ENCODE measurements at places on chromosomes 5 and 9.

DNA sequence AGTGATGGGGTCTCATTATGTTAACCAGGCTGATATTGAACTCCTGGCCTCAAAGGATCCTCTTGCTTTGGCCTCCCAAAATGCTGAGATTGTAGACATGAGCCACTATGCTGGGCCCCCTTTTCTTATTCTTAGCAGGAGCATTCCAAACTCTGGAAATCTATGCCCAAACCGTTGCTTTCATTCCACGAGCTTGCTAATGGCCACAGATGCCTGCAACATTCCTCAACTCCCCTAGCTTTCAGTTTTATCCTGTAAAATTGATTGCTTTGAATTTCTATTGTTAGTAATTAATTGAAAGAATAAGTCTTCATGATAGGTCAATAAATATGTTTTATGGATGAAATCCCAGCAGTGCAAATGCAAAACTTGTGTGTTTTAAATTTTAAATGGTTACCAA lies 564.8 kb upstream of the WWC1 start:
- H3K27ac ChIP-seq = no peak overlapping the region
- H3K27me3 ChIP-seq = no peaks in the 10 kb centered on the region
- DNase-seq = no peak
- H3K36me3 ChIP-seq = no peaks in the 10 kb centered on the region
- H3K4me1 ChIP-seq = peaks cover 11% of the 10 kb centered on the region
- no peak overlapping the region for H3K4me3 ChIP-seq

GRCh38 chr5:135829179-135829578 lies 5.3 kb upstream of the SLC25A48 start:
- H3K4me3 ChIP-seq = no peak overlapping the region
- no peak for DNase-seq
- H3K27ac ChIP-seq = no peak overlapping the region
- peaks cover 3% of the 10 kb centered on the region for H3K36me3 ChIP-seq

DNA sequence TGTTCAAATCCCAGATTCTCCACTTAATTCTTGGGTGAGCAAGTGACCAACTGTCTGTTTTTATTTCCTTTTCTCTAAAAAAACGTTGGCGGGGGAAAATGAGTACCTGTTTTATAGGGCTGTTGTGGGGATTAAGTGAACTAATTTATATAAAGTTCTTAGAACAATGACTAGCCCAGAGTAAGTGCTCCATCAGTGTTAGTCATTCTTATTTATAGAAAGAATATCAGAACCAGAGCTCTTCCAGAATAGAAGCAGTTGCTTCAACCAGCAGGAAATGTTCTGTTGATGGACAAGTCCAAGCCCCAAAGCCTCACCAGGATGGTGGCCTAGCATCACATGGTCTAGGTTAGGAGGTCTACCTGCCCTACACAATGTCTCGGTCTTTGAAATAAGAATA lies 379.2 kb downstream of the ACTL7B start:
- no peak overlapping the region for H3K27ac ChIP-seq
- no peak overlapping the region for H3K4me3 ChIP-seq
- no peak for DNase-seq
- H3K4me1 ChIP-seq = peaks cover 12% of the 10 kb centered on the region
- H3K36me3 ChIP-seq = no peaks in the 10 kb centered on the region

- H3K27me3 ChIP-seq = no peaks in the 10 kb centered on the region
- no peak overlapping the region for H3K4me3 ChIP-seq
- no peaks in the 10 kb centered on the region for H3K36me3 ChIP-seq
- H3K27ac ChIP-seq = peak overlapping the region; percentile 37
- DNase-seq = no peak
These were observed 75.2 kb upstream of the RASGRF2 start for GRCh38 chr5:80884929-80885328.

DNA sequence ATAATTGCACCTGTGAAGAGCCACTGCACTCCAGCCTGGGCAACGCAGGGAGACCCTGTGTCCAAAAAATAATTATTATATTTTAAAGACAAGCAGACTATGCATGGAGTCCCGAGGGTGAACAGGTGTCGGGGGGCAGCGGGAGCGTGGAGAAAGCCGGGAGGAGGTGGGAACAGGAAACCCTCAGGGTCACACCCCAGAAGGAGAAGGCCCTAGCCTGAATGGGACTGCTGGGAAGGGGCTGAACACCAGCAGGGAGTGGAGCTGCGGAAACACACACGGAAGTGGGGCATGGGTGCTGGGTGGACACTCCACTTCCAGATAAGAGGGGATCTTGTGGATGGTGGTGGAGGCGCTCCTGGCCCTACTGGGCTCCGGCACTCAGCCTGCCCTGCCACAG lies 12.8 kb downstream of the SURF6 start:
- no peak overlapping the region for H3K27ac ChIP-seq
- H3K36me3 ChIP-seq = peaks cover 3% of the 10 kb centered on the region
- H3K4me3 ChIP-seq = no peak overlapping the region
- peaks cover 36% of the 10 kb centered on the region for H3K27me3 ChIP-seq
- H3K4me1 ChIP-seq = no peaks in the 10 kb centered on the region
- DNase-seq = no peak

DNA sequence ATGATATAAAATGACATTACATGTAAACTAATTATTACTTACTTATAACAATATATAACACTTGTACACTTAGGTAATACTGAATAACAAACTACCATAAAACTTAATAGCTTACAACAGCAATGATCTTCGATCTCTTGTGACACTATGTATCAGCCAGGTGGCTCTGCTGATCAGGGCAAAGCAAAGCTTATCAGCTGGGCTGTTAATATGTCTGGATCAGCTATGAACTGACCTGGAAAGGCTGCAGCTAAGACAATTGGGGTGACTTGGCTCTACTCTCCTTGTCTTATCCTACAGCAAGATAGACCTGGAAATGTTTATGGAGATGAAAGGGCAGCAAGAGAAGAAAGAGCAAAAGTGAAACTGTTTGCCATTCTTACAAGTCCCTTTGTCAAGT lies 511.3 kb downstream of the TLR4 start:
- H3K4me3 ChIP-seq = no peak overlapping the region
- H3K36me3 ChIP-seq = no peaks in the 10 kb centered on the region
- no peaks in the 10 kb centered on the region for H3K4me1 ChIP-seq

DNA sequence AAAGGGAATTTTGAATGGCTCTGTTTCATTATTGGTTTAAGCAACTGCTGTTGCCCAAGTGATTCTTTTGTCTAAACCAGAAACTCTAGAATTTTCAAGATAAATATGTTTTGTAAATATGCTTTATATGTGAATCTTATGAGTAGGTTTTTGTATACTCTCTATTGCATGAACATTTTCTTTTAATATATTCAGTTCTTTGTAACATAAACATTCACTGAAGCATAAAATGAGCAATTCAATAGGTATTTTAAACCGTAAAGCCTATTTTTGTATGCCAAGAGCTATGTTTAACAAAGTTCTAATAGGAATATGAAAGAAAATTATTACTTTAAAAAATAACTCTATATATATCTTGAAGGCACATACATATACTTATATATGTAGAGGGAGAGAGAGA lies 293.1 kb downstream of the PSAT1 start:
- no peak for DNase-seq
- H3K27ac ChIP-seq = no peak overlapping the region
- H3K27me3 ChIP-seq = peaks cover 8% of the 10 kb centered on the region
- no peaks in the 10 kb centered on the region for H3K36me3 ChIP-seq
- no peaks in the 10 kb centered on the region for H3K4me1 ChIP-seq
- no peak overlapping the region for H3K4me3 ChIP-seq

DNA sequence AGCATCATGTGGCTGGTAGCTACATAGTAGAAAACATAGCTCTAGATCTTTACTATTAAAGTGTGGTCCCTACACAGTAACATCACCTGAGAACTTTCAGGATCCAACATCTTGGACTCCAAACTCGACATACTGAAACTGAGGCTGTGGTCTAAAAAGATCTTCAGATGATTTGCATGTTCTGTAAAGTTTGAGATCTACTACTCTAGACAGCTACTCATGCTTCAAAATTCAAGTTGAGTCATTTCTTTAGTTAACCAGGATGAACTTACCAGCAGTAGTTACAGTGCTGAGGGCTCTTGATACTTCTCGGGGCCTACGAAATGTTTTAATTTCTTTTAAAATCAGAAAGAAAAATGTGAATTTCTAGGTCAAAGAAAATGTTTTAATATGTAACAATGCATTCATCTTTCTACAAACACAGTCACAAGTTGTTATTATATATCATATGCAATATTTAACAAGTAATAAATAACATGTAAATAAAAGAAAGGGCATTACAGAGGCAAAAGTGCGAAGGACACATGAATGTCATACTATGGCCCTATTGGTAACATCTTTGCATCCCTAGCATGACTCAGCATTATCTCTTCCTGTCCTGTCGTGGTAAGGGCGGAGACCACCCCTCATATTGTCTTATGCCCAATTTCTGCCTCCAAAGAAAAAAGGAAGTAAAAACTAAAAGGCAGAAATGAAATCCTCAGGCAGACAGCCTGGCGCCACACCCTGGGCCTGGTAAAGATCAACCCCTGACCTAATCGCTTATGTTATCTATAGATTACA lies 563.9 kb upstream of the TLE4 start:
- DNase-seq = no peak
- no peaks in the 10 kb centered on the region for H3K27me3 ChIP-seq
- H3K4me3 ChIP-seq = no peak overlapping the region
- no peaks in the 10 kb centered on the region for H3K4me1 ChIP-seq
- H3K27ac ChIP-seq = no peak overlapping the region

- no peak for DNase-seq
- peaks cover 34% of the 10 kb centered on the region for H3K4me1 ChIP-seq
- peaks cover 10% of the 10 kb centered on the region for H3K36me3 ChIP-seq
- H3K27ac ChIP-seq = no peak overlapping the region
These were observed 76.2 kb upstream of the CHD1 start for GRCh38 chr5:99004960-99005359.

DNA sequence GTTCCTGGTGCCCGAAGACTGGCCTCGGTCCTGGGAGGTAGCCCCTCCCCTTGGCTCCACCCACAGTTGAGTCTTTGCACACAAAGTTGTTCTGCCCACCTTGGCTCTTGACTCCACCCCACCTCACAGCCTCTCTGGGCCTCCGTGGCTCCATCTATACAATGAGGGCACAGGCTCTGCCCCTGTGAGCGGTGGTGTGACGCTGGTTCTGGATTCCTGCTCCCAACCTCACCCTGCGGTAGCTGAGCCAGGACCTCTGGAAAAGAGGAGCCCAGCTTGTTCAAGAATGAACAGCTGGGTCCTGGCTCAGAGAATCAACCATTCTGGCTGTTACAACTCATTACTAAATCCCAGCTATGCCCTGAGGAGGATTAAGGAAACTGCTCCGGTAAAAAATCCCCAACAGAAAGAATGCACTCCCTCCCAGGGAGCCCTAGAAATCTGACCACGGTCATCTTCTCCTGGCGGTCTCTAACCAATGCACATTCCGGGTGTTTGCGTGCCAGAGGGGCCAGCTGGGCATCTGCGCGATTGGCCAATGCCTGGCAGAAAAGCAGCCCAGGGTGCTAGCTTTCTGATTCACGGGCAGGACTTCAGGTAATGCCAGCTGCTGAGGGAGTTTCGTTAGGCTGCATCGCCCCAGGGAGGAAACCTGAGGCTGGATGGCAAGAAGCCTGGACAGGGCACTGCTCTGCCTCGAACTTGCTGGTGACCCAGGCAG lies 9.9 kb upstream of the GRHPR start:
- no peaks in the 10 kb centered on the region for H3K27me3 ChIP-seq
- no peaks in the 10 kb centered on the region for H3K36me3 ChIP-seq
- H3K4me1 ChIP-seq = peaks cover 11% of the 10 kb centered on the region
- no peak overlapping the region for H3K27ac ChIP-seq
- DNase-seq = no peak

DNA sequence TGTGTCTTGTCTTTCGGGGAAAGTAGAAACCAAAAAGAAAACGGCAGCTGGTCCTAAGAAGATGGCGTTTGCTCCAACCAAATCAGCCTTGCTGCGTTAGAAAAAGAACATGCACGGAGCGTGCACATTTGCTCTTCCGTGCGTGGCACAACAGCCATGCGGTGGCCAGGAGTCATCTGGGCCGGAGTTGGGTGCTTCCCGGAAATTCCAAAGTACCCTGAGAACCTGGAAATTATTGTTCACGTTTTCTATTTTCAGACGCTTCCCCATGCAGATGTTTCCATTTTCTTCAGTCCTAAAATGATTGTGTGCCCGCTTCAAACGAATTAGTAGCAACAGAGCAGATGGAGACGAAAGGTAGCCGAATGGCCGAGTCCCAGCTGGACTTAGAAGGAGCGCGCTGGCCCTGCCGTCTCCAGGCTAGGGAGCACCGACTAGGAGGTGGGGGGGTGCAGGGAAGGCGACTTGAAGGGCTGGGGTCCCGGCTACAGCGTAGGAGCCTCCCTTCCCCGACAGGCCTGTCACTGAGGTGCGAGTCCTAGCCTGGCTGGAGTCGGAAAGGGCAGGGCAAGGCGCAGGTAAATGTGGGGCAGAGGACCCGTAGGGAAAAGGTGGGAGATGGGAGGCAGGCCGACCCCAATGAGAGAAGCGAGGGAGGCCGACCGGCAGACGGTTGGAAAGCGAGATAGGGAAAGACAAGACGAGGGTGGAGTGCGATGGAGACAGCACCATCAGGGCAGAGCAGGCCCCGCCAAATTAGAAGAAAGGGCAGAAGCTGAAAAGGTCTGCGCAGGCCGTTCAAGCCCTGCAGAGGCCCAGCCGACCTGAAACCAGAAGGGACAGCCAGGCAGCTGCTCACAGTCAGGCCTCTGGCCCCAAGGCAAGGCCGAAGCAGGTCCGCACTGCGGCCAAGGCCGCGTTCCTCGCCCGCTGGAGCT lies 1.4 kb downstream of the BARX1 start:
- DNase-seq = no peak
- peaks cover 60% of the 10 kb centered on the region for H3K27me3 ChIP-seq
- H3K4me3 ChIP-seq = no peak overlapping the region

- H3K4me1 ChIP-seq = no peaks in the 10 kb centered on the region
- no peak overlapping the region for H3K4me3 ChIP-seq
- no peaks in the 10 kb centered on the region for H3K36me3 ChIP-seq
- no peak overlapping the region for H3K27ac ChIP-seq
- no peak for DNase-seq
These were observed 118.0 kb downstream of the PRKACG start for GRCh38 chr9:68895741-68896478.

DNA sequence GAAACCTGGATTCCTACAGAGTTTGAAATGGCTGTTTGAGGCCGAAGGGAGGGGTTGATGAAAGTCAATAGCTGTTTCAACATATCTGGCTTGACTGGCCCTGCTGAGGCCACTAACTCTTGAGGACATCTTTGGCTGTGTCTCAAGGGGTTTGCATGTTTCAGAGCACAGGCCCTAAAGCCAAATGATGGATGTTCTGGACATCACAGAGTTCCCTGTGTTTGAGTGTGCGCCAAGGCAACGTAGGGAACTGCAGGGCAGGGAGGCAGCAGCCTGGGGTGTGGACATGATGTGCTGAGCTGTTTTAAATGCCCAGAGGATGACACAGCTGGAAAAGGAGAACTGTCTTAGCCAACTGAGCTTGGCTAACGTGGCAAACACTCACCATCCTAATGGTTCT lies 89.6 kb downstream of the RAPGEF1 start:
- no peaks in the 10 kb centered on the region for H3K36me3 ChIP-seq
- no peaks in the 10 kb centered on the region for H3K27me3 ChIP-seq
- no peak for DNase-seq
- H3K4me1 ChIP-seq = peaks cover 11% of the 10 kb centered on the region

GRCh38 chr9:123642291-123643278 lies 286.6 kb downstream of the CRB2 start:
- no peaks in the 10 kb centered on the region for H3K27me3 ChIP-seq
- no peak overlapping the region for H3K27ac ChIP-seq
- no peak overlapping the region for H3K4me3 ChIP-seq
- no peak for DNase-seq
- H3K36me3 ChIP-seq = no peaks in the 10 kb centered on the region

All from Calu3 (cell line).